Smooth muscle cell of bladder (primary cell): ENCODE measurements at places on chromosomes 12 and 14. TPM values are rescaled to one million over a fixed set of nuclear protein-coding genes. Genes with fewer than 3 reads are reported as not detected.

Gene METTL1
- total RNA-seq, result 3.8 and 9.1 TPM in 2 replicates

Gene SLC4A8
- total RNA-seq, result 0.18 and 0.28 TPM in 2 replicates

Gene VDR
- total RNA-seq, result 7.8 and 8.1 TPM in 2 replicates

Gene GLIPR1L1
- total RNA-seq, result not detected in 2 replicates

Gene STYK1
- 0.09 and 0.14 TPM in 2 replicates for total RNA-seq

Gene STON2
- total RNA-seq, result 0.28 and 0.46 TPM in 2 replicates

Gene PRH2
- 0.14 and 0.18 TPM in 2 replicates for total RNA-seq

Gene CD27
- total RNA-seq, result 0.09 and 0.14 TPM in 2 replicates

Gene NEUROD4
- total RNA-seq, result not detected in 2 replicates

Gene PELI2
- 16.6 and 17.8 TPM in 2 replicates for total RNA-seq

Gene TXNDC16
- 1.1 and 2.0 TPM in 2 replicates for total RNA-seq

Gene CLEC9A
- not detected in 2 replicates for total RNA-seq

Gene STXBP6
- total RNA-seq, result 7.3 and 8.5 TPM in 2 replicates

Gene HSPB8
- total RNA-seq, result 9.8 and 18.1 TPM in 2 replicates

Gene CMTM5
- 0.14 and 0.18 TPM in 2 replicates for total RNA-seq

Gene CCDC177
- under 0.01 TPM in 2 replicates for total RNA-seq

Gene RPL10L
- total RNA-seq, result not detected in 2 replicates

Gene CLEC2A
- not detected in 2 replicates for total RNA-seq

Gene POTEM
- not detected in 2 replicates for total RNA-seq

Gene NYNRIN
- 6.4 and 10.2 TPM in 2 replicates for total RNA-seq

Gene ITGA7
- 1.8 and 2.7 TPM in 2 replicates for total RNA-seq

Gene CCDC184
- 0.43 and 0.83 TPM in 2 replicates for total RNA-seq

Gene GRIN2B
- under 0.01 and 0.14 TPM in 2 replicates for total RNA-seq

Gene TMEM30B
- 0.14 and 0.28 TPM in 2 replicates for total RNA-seq

Gene FZD10
- total RNA-seq, result under 0.01 TPM in 1 of 2 replicates, not detected in the other

Gene NEDD8
- total RNA-seq, result 226 and 239 TPM in 2 replicates

Gene AQP6
- total RNA-seq, result under 0.01 TPM in 1 of 2 replicates, not detected in the other

Gene SERPINA12
- not detected in 2 replicates for total RNA-seq

Gene CRADD
- total RNA-seq, result 15.4 and 19.4 TPM in 2 replicates

Gene METTL3
- 41.5 and 45.8 TPM in 2 replicates for total RNA-seq

Gene GPRC5A
- 20.6 and 25.9 TPM in 2 replicates for total RNA-seq

Gene DEPDC4
- total RNA-seq, result 0.55 and 0.71 TPM in 2 replicates

Gene MYF5
- total RNA-seq, result not detected in 2 replicates
